ENCODE measurements at places on chromosomes 6 and 20. TPM values are rescaled to one million over a fixed set of nuclear protein-coding genes. Genes with fewer than 3 reads are reported as not detected.

Gene BPIFA3
- total RNA-seq: not detected

Gene PMEPA1
- total RNA-seq: 68.4 TPM

Gene ZMYND8
- total RNA-seq: 17.9 TPM

Gene L3MBTL3
- total RNA-seq: 13.3 TPM

Gene TNFRSF6B
- 98.9 TPM for total RNA-seq

Gene DACT2
- total RNA-seq: 0.28 TPM

Gene STK35
- total RNA-seq: 25.4 TPM

Gene ENPP3
- total RNA-seq: 0.49 TPM

Gene PTCHD4
- total RNA-seq: 2.7 TPM

Gene CFAP206
- not detected for total RNA-seq

Gene OOEP
- not detected for total RNA-seq

Gene NKX2-2
- total RNA-seq: not detected

Gene LAMP5
- total RNA-seq: not detected

Gene SALL4
- total RNA-seq: not detected

Gene ZBP1
- total RNA-seq: 4.1 TPM

Gene TUBE1
- 27.3 TPM for total RNA-seq

Gene PPP1R3D
- total RNA-seq: 13.0 TPM

Gene DEFB132
- total RNA-seq: not detected

Gene AURKA
- total RNA-seq: 0.41 TPM

Gene ZNF341
- 2.3 TPM for total RNA-seq

Gene PRL
- not detected for total RNA-seq

Gene BPIFB1
- total RNA-seq: not detected

Gene MCCD1
- not detected for total RNA-seq

Gene AIF1
- 21.5 TPM for total RNA-seq

Gene TULP1
- not detected for total RNA-seq
